Activated CD8-positive, alpha-beta memory T cell treated with anti-CD3 and anti-CD28 coated beads for 4 hours (primary cell): ENCODE measurements at places on chromosomes 2 and 18.

DNA sequence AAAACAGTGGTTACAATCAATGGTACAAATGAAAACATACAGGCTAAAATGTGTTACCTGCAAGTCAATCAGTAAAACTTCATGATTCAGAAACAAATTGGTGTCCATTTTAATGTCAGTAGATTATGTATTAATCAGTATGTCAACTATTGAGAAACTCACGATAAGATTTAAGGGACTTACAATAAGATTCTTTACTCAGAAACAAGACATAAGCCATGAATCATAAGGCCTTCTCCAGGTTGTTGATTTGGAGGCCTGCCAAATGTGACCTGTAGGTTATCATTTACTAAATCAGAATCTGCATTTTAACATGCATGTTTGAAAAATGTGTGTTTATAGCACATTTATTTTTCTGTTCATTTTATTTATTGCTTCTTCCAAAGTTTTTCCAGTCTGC lies 623.1 kb downstream of the CCDC85A start:
- no peak for DNase-seq

DNA sequence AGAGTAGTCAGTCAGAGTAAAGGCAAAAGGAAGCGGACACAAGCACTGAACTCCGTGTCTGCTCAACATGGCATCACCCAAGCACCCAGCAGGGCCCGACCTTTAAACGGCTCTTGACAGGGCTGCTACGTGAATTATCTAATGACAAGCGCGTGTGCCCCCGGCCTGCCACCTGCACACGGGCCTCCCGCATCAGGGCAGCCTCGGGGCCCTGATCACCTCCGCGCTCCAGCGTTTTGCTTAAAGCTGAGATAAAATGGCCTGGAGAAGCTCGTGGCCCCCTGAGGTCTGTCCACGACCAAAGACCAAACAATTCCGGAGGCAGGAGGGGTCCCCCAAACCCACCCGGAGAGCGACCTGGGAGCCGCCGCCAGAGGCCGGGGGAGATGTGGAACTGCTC lies 376 bp downstream of the NDUFA10 start:
- no peak for DNase-seq

DNA sequence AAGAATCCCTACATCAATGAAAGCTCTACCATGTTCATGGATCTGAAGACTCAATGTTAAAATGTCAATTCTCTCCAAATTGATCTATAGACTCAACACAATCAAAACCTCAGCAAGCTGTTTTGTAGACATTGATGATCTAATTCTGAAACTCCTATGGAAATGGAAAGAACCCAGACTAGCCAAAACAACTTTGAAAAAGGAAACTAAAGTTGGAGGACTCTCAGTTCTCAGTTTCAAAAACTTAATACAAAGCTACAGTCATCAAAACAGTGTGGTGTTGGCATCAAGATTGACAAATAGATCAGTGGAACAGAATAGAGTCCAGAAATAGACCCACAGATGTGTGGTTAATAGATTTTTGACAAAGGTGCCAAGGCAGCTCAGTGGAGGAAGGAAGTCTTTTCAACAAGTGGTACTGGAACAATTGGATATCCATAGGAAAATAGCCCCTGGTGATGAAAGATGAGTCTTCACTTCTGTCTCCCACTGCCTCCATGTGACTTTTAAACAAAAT lies 30.4 kb downstream of the LBH start:
- DNase-seq = no peak

- no peak for DNase-seq
Observed at GRCh38 chr2:38074058-38074763, 1.7 kb downstream of the CYP1B1 start.

GRCh38 chr2:66443186-66443978 lies 8.5 kb downstream of the MEIS1 start:
- DNase-seq = no peak

DNA sequence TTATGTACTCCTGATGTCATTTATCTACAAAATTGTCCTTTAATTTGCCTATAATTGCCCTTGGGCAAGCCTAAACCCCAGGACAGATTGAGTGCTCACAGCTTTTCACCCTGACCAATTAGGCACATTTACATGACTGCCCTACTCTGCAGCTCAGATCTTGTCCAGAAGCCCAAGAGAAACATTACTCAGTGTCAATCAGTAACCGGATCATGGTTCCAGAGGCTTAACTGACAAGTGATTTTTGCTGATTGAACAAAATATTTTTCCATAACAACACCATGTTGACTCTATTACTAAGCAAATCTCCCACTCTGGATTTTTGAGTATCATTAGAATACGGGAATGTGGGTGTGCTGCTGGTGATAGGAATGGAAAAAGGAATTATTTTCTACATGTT lies 465.4 kb upstream of the TNP1 start:
- no peak for DNase-seq

DNA sequence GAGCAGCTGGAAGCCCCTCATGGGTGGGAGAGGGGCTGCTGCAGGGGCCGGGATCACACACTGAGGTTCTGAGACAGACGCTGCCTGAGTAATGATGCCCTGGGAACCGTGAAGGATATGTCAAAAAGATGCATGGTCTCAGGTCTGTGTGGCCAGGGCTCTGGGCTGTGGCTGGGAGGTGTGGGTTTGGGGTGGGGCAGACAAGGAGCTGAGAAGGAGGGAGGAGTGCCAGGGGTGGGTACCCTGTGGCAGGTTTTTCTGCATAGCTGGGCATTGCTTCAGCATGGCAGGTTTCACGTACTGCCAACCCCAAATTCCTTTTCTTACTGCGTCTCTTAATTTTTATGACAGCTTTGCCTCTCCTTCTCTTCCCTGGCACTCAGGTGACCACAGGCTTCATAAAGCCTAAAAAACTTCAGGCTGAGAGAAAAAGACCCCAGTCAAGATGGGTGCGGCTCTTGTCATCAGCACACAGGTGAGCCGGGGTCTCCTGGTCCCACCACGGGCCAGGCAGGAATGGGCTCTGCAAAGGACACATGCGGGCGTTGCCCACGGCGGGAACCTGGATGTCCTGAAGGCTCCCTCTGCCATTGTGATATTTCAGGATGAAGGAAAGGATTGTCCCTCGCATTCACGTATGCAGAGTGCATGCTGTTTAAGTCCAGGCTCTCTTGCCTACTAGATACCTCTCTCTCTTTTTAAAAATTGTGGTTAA lies 18.0 kb downstream of the MALL start:
- DNase-seq = no peak
